Spleen (tissue), 13 donors: ENCODE measurements at places on chromosomes 4 and X. TPM values are rescaled to one million over a fixed set of nuclear protein-coding genes. Genes with fewer than 3 reads are reported as not detected.

DNA sequence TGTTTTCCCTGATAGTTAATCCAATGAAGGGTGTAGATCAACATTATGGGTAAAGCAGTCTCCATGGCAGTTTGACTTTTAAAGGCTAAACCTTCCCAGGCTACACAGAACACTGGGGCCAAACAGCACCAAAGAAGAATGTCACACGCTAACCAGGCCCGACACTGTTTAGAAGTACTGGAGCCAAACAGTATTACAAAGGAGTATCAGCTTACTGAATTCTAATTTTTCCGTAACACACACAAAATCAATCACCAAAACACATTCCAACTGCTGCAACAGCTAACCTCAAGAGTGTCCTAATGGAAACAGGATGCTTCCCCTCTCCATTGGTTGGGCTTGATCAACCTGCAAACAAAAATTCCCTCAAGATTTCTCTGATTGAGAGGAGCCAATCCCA lies 783.5 kb downstream of the PCDH18 start:
- DNase-seq = no peak

SHROOM3 gene
- 7.8 TPM for total RNA-seq

TACR3 gene
- not detected for total RNA-seq

EVC gene
- 5.1 TPM for total RNA-seq

C4orf36 gene
- total RNA-seq = 0.82 TPM

- DNase-seq = no peak
Measured at GRCh38 chrX:71301195-71301924, at the start of gene ITGB1BP2. Gene ITGB1BP2 (plus strand): TSS chrX:71301750. CDS start chrX:71301807, 57 bp downstream.

GRCh38 chr4:43512253-43512652 lies 619.7 kb downstream of the GRXCR1 start:
- DNase-seq = no peak

FAM9C gene
- 12.3 TPM for total RNA-seq

DNA sequence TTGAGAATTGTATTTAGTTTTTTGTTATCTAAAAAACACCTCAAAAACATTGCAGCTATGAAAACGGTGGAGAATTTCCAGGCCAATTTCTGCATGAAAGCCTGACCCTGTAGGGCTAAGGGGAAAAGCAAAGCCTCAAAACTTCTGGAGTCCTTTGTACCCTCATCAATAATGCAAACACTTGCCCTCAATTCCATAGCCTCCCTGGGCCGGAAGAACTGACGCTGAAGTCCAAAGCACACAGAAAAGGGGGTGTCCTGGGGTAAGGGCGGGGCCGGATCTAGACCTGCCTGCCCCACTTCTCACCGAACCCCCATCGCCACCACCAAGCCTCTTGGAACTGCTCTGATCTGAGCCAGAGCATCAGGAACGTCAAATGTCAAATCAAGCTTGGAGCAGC lies 173.9 kb upstream of the S100G start:
- DNase-seq = no peak

DNA sequence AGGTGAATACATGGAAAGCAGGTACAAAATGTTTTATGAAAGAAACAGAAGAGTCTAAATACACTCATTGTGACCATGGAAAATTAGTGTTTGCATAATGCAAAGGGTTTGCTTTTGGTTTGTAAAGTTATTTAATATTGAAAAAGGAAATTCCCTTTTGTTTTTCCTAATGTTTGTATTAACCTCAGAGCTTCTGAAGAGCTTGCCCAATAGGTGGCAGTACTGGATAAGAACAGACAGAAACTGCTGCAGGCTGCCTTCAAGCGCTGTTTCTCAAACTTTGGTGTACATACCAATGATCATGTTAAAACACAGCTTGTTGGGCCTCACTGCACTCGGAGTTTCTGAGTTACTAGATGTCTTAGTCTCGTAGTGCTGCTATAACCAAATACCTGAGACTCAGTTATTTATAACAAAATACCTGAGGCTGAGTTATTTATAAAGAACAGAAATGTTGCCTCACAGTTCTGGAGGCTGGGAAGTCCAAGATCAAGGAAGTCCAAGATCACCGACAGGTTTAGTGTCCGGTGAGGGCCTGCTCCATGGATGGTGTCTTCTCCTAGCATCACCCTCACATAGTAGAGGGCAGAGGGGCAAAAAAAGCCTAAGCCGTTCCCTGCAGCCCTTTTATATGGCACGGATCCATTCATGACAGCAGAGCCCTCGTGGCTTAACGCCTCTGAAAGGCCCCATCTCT lies 54.2 kb downstream of the SUPT20HL2 start:
- no peak for DNase-seq

DNA sequence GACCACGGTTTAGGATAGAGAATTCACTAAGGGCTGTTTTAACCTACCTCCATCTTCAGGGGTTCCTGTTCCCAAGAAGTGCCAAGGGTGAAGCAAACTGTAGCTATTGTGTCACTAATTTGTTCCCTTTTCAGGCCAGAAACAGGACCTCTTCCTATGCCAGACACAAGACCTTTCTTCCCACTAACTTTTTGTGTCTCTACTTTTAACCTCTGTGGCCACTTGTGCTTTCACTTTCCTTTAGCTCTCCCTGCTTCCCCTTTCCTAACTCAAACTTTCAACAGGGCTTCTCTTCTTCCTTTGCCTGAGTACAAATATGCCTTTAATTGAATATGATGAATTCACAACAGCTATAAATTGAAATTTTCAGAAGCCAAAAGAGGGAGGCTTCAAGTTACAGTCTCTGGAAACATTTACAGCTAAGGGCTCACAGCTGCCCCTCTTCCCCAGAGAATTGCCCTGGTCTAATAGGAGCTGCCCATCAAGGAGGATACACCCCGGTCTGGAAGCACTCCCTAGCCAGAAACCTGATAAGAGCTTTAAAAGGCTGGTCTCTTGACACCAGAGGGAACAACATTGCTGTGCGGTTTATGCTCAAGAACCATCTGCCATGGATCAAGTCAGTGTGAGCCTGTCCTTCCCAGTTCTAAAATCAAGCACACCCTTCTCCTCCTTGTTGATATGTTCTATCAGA lies 61.7 kb upstream of the PLS3 start:
- DNase-seq = no peak

GRCh38 chr4:185839194-185839712 lies 27.3 kb upstream of the SORBS2 start:
- no peak for DNase-seq

TMPRSS11F gene
- not detected for total RNA-seq

DNA sequence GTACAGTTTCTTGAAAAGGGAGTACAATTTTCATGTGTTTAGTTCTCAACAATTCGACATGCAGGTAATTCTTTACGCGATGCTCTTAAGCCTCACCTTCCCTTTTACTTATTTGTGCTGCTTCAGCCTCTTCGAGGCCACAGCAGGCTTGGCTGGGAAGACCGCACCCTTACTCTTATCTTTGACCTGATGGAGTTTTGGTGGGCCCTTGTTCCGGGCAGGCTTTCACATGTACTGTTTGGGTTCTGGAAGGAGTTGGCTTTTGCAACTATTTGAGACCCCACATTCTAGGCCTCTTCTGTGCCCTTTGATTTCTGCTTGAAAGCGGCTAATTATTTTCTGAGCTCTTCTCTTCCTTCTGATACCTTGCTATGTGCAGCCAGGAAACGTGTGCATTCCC lies 60.2 kb downstream of the FAM193A start:
- no peak for DNase-seq

DNA sequence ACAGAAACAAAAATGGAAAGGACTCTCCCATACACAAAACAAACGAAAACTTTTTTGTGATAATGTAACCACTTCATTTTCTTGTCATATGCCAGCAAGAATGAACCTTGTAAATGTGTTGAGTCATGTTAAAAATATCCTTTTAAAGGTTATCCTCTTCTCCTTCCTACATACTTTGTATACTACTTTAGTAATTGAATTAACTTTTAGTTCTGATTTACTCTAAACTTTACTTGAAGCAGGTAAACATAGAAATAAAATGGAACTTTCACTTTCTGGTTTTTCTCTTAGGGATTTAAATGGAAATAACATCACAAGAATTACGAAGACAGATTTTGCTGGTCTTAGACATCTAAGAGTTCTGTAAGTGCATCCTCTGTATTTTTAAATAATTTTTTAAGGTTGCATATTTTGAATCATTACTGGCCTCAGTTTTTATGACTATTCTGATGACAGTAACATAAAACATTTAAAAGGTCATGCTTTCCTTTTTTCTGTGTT lies 4.7 kb downstream of the SLIT2 start:
- no peak for DNase-seq

GATA1 gene
- total RNA-seq = 1.5 TPM

DNA sequence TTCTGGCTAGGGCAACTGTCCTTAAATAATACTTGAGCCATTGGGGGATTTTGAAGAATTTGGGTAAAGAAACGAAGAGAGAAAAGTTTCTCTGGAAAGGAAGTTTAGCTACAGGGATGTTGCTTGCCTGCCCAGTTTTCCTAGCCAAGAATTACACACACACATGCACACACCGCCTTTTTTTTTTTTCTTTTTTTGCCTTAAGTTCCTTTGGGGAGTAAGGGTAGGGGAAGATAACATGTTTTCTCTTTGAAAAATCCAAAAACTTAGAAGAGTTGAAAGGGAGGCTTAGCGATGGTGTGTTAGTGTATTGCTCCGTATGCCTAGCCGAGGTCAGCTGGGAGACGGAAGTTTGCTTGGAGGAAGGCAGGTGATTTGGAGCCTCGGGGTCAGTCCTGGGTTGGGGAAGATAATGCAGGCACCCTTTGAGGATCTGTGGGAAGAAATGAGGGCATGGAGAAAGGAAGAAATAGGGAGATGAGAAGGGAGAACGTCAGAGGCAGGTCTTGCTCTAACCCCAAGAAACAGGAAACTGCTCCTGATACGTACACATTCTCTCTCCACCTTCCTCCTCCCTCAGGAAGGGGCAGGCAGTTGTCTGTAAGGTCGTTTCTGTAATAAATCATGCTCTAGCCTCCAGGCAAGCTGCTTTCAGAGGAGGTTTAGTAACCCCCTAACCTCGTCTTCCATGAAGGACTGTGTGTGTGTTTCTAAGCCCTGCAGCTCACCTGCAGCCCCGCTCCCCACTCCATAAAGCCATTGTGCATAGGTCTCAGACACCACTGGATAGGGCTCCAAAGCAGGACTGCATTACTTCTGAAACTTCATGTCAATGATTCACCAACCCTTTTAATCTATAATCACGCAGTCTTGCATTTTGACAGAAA lies 10.5 kb downstream of the KLF3 start:
- DNase-seq = no peak

DNA sequence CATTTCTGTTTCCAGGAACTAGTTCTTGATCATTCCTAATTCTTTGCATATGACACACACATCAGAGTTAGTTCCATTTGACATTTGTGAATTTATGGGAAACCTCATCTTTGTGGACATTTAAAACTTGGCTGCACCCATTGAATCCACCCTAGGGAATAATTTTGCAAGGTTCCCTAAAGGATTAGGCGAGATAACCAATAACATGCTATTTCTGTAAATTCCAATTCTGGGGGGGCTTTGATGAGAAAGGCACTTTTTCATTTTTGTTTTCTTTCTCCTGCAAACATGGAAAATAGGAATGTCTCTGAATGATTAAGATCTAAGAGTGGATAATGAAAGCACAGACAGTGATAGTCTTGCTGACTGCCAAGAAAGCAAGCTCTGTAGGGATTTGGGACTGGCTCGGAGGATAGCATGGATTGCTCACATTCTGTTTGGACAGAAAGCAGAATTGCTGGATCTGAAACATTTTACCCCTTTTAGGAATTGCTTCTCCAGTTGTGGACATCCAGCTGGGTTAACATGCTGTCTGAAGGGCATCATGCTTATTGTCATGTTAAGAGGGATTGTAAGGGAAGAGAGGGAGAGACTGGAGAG lies 145.1 kb downstream of the NHS start:
- DNase-seq = no peak

GRSF1 gene
- 40.2 TPM for total RNA-seq

DNA sequence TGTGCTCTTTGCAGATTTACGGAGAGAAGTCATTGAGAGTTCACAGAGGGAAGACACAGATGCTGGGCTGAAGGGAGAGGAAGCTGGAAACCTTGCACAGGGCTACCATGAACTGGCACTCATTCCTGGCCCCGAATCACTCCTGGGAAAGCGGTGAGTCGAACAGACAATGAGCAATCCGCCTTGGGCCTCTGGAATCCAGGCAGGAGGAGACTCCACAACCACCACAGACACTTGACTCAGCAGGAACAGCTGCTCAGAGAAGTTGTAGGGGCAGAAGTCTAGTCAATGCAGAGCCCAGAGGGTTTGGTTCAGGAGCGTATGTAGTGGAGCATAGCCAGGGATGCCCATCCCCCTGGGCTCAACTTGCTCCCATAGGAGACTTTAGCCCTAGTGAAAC lies 62.8 kb upstream of the GRIA3 start:
- no peak for DNase-seq

MAGEE1 gene
- total RNA-seq = 4.3 TPM

DNA sequence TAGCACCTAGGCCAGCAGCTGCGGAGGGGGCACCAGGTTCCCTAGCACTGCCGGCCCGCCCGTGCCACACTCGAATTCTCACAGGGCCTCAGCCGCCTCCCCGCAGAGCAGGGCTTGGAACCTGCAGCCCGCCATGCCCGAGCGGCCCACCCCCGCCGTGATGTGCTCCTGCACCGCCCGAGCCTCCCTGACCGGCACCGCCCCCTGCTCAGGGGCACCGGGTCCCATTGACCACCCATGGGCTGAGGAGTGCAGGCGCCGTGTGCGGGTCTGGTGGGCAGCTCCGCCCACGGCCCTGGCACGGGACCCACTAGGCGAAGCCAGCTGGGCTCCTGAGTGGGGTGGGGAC lies 35.4 kb upstream of the ENPP6 start:
- DNase-seq = no peak

H2BW2 gene
- total RNA-seq = not detected
